ENCODE measurements at places on chromosomes 7 and 10. TPM values are rescaled to one million over a fixed set of nuclear protein-coding genes. Genes with fewer than 3 reads are reported as not detected.
A peak's percentile ranks its signal among the peaks of the same experiment; 100 is the strongest.

DNA sequence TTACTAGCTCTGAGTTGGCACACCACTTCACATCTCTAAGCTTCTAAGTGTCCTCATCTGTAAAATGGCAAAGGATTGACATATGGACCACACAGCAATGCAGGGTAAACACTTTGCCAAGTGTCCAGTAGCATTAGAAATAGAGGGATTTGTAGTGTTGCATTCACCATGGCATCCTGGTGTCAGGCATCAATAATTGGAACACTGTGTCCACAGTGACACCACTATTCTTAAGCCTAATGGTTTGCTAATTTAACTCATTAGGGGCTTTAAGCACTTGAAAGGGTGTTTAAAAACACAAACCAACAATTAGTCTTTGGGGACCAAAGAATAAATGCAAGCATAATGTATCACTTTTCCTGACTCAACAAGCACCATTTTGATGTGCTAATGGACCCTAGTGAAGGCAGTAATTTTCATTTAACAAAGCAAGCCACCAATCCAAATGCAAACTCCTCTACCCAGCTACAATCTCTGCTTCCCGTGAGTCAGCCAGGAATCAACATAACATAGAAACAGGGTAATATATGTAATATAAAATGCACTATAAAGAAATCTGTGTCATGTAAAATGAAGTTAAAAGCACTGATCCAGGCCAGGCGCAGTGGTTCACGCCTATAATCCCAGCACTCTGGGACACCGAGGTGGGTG, 75.9 kb downstream of the FAM204A start:
- DNase-seq: no peak

DNA sequence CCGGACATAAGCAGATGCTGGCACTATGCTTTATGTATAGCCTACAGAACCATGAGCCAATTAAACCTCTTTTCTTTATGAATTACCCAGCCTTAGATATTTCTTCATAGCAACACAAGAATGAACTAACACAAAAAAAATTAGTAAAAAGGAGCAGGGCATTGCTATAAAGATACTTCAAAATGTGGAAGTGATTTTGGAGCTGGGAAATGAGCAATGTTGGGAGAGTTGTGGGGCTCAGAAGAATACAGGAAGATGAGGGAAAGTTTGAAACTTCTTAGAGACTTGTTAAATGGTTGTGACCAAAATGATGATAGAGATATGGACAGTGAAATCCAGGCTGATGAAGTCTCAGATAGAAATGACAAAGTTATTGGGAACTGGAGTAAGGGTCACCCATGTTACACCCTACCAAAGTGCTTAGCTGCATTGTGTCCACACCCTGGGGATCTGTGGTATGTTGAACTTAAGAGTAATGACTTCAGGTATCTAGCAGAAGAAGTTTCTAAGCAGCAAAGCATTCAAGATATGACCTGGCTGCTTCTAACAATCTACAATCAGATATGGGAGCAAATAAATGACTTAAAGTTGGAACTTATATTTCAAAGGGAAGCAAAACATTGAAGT, 24.2 kb downstream of the PNLIPRP3 start:
- DNase-seq: no peak

DNA sequence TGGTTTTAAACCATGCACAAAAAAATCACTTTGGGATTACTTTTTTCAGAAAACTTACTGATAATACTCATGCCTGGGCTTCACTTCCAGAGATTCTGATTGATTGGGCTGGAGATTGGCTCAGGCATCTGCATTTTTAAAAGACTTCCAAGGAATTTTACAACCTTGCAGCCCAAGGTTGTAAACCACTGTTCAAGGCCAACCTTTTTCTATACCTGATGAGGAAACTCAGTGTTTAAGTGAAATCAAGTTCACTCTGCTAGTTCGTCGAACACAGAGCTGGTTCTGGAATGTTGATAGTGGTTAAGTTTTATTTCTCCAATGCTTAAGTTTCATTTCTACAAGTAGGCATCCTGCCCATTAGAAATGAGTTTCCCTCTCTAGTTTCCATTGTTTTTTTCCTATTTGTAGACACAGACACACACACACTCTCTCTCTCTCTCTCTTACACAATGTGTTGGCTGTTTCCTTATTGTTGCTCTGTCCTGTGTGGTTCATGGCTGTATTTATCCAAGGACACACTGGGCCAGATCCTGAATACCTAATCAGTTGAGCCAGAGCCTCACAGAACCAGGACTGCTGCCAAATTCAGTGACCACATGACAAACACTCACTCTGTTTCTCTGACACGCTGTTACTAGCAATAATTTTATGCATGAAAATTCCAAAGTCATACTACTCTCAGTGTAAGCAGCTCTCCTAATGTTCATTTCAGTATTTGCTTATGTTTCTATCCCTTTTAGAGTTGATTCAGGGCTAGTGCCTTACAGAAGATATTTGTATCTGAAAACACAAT, 3.7 kb upstream of the IFIT1B start:
- peak; percentile 97 for DNase-seq

Gene PLXNA4
- 1.9 TPM for total RNA-seq

GRCh38 chr10:110784198-110784597, 87.5 kb upstream of the PDCD4 start:
- DNase-seq: no peak

DNA sequence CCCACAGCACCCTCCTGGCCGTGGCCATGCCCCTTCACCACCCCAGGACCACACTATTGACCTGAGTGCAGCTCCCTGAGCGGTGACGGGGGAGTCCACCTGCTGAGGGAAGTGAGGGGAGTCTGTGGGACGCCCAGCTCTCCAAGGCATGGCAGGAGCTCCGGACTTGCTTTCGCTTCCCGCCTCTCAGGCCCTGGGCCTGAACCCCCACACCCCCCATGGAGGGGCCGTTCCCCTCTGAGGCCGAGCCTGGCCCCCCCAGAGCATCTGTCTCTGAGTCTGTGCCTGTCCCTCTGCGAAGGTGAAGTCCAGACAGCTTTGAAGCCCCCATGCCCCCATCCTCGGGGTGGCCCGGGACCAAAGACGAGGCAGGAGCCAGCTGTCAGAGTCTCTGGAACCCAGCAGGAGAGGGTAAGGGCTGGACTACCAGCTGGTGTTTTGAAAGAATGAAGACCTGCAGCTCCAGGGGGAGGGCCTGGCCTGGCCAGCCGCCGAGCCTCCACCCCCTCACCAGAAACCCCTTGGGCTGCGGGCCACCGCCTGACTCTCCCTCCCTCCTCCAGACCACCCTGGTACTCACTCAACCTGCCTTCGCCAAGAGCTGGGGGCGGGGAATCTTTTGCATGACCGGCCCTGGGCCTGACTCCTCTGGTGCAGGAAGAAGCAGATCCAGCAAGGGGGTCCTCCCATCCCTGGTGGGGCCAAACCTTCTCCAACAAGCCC, 114.0 kb downstream of the PDGFA start:
- no peak for DNase-seq

- DNase-seq: peak; percentile 26
Observed at GRCh38 chr10:5811387-5811821, 1.8 kb downstream of the GDI2 start.

DNA sequence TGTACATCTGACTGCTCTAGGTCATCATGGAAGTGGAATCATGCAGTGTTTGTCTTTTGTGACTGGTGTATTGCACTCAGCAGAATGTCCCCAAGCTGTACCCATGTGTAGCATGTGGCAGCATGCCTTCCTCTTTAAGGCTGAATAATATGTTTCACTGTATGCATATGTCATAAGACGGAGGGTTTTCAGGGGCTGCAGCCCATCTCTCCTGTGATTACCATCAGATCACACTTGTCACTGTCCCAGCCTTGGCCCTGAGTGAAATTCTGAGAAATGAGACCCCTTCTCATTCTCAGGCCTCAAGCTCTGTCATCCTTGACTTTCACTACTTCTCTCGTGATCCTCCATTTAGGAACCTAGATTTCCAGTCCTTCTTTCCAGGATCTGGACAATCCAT, 50.0 kb downstream of the CPXM2 start:
- DNase-seq: no peak

Gene RAB19
- total RNA-seq: not detected

DNA sequence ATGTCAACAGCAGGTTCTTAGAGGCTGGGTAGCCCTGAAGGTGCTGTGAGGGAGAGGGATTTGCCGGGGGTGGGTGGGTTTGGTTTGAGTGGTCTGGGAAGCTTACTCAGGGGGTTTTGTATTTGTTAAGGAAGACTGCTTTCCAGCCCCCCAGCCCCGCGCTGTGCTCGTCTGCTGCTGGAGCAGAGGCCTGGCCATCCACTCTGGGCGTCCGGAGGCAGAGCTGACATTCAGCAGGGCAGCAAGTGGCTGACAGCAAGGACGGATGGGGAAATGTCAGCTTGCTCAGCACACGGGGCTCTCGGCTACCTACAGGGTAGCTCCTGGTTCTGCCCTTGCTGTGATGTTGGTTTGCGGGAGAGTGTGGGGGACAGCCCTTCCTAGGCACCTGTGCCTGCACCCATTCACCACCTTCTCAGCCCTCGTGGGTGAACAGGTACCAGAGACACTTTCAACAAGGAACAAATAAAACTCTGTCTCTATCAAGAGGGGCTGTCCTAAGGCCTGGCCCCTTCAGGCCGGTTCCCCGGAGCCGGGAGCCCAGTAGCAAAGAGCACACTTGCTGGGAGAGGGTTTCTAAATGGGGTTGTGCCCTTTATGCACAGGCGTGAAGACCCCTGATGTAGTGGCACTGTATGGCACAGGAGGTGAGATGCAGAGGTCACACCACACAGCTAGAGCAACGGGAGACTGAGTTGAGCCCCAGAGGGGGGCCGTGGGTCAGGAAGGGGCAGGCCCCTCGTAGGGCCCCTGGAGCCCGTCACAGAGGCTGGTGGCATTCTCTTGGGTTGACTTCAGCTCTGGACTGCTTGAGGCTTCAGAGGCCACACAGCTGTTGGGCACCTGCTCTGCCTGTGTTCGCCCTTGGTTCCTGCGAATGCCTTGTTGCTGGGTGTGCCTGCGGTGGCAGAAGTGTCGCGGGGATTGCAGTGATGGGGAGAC, 72.2 kb upstream of the SHH start:
- peak; percentile 5 for DNase-seq

Gene SEMA3D
- total RNA-seq: 19.8 TPM

Gene OR2A7
- 0.44 TPM for total RNA-seq

Gene IQUB
- 0.84 TPM for total RNA-seq

DNA sequence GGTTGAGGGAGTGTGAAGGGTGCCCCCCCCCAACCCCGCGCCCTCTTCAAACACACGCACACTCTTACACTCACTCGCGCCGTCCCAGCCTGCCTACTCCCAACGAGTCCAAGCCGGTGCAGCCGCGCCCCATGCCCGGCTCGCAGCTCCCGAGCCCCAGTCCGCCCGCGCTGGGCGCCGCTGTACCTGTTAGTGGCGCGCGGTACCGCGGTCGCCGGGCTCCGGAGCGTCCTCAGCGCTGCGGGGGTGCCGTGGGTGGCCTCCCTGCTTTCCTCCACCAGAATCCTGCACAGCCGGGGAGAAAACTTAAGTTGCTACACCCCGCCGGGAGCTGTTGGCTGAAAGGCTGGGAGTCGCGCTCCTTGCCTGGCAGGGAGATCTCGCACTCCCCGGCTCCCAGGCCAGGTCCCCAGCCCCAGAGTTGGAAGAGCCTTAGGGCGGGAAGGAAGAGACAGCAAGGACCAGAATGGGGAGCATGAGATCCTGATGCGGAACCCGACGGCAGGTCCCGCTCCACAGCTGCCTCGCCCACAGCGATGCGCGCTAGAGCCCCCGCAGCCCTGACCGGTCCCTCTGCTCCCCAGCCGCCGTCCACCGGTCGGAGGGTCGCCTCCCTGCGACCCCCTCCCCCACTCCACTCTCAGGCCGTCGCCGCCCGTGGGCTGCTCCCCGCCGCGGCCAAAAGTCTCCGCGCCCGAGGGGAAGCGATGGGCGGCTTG, 863 bp downstream of the ST8SIA6 start:
- no peak for DNase-seq

Gene KEL
- 0.66 TPM for total RNA-seq

- peak; percentile 81 for DNase-seq
Observed at GRCh38 chr10:78316451-78316931, 282.8 kb downstream of the RPS24 start.

Gene FAM24B
- 2.3 TPM for total RNA-seq

GRCh38 chr7:144437370-144438191, 34.1 kb upstream of the NOBOX start:
- DNase-seq: peak; percentile 58

Gene FOXI2
- 0.09 TPM for total RNA-seq

Gene CPED1
- total RNA-seq: 26.6 TPM

Gene CHRM2
- total RNA-seq: 0.18 TPM

- no peak for DNase-seq
Observed at GRCh38 chr7:25820432-25821040, 331.5 kb upstream of the NFE2L3 start.

DNA sequence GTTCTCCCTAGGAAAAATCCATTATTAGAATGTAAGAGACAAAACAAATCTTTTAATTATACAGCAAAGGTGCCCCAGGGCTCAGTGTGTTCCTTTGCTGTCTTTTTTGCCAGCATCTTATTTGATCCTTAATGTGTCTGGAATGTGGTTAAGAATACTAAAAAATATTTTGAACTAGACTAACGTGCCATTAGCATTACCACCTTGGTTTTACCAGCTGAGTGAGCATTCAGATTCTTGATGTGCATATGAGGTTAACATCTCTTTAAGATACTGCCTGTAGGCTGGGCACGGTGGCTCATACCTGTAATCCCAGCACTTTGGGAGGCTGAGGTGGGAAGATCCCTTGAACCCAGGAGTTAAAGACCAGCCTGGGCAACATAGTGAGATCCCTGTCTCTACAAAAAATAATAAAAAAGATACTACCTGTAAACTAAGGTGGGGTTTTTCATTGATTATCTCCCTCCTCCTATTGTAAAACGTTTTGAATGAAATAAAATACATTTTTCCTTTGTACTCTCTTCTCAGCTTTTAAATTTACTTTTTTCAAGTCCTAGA, 96.6 kb downstream of the CCNY start:
- no peak for DNase-seq

Gene PPP1R3C
- 166 TPM for total RNA-seq

Gene TFEC
- 1.2 TPM for total RNA-seq

DNA sequence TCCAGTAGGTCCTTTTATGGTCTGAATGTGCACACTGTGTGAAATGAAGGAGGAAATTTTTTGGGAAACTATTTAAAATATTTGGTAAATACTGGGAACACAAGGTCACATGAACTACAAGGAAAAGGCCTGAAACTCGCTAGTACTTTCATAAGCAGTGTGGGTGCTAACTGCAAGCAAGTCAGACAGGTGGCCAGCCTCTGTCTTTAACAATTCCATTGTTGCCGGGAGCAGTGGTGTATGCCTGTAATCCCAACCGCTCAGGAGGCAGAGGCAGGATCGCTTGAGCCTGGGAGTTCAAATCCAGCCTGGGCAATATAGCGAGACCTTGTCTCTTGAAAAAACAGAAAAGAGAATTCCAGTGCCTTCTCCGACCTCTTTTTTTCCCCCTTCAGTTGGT, 37.5 kb downstream of the SMURF1 start:
- DNase-seq: no peak

Gene ADAP1
- 2.0 TPM for total RNA-seq
